ENCODE measurements at places on chromosomes 16 and 17.
A peak's percentile ranks its signal among the peaks of the same experiment; 100 is the strongest.

DNA sequence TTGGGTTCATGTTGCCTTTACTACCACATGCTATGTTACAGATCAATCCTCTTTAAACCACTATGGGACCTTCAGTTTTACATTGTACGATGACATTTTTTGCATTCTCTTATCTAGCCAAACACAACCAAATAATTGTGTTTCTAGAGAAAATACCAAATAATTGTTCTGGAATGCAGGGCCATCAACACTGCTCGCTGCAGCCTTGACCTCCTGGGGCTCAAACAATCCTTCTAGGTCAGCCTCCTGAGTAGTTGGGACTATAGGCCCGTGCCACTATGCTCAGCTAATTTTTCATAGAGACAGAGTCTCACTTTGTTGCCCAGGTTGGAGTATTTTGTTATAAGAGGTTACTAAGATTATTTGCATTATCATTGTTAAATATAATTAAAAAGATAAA, 237.5 kb upstream of the PMFBP1 start:
- DNase-seq: no peak

- no peak for DNase-seq
These were observed 11.0 kb upstream of the TACO1 start for GRCh38 chr17:63589646-63590045.

- no peak for DNase-seq
These were observed 50.0 kb upstream of the TOB1 start for GRCh38 chr17:50916026-50916707.

DNA sequence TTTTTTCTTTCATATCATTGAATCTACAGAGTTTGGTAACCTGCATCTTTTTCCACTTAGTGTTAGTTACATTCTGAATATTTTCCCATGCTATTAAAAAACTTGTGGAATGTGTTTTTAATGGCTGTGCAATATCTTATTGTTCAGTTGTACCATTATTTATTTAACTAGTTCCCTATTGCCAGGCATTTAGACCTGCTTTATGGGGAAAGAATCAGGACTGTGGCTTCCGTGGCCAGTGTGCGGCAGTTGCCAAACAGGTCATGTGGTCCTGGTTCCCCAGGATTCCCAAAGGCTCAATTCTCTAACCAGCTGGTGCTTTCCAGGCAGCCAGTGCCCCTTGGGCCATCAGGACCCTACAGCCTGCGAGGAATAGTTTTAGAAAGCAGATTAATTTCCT, 30.8 kb downstream of the NDEL1 start:
- no peak for DNase-seq

DNA sequence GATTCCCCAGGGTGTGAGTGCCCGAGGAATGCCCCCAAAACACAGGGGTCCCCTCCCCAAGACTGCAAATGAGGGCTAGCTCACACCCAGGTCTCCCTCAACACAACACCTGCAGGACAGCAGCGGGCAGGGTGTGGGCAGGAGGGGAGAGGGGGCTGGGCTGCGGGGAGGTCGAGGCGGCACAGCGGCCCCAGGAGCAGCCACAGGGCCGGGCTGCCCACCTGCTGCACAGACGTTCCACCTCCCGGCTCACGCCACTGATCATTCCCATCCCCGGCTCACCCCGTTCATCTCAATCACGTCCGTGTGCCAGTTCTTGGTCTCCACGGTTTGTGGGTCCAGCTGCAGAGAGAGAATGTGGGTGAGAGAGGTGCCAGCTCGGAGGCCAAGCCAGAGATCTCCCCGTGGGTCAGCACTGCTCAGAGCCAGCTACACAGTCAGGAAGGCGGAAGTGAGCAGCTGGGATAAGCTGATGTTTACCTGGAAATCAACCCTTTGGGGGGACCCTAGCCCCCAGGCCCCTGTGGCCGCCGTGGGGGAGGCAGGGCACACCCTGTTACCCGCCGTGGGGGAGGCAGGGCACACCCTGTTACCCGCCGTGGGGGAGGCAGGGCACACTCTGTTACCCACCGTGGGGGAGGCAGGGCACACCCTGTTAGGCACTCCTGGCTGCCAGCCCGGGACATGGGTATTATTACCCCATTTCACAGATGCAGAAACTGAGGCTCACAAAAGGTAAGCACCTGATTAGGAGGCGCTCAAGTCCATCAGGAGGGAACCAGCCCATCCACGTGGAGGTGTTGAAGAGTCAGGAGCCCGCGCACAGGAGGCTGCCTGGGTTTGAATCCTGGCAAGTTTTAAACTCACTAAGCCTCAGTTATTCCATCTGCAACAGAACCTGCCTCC, 16.1 kb downstream of the TIMM22 start:
- DNase-seq: no peak

DNA sequence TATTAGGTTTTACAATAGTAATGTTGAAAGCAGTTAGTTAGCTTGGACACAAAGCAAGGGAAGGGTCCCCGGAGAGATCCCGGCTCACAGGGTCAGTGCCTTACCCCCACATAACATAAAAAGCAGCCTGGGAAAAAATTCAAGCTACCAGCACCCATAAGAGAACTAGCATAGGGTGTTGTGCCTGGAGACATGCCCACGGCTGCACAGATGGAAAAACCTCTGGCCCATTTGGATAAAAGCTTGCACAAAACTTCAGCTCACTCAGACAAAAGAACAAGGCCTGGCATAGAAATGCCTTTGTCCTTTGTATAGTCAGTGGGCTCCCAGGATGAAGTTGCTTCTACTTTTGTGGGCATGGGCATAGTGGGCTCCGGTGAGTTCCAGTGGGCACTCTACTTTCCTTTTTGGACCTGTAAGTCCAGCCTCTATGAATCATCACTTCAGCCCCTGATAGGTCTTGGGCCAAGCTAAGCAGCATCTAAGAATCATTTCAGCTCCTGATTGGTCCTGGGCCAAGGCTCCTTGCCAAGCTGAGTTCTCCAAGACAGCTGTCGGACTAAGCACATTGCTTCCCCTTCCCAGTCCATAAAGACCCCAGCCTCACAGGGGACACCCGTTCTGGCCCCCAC, 1.3 kb upstream of the RDM1 start:
- DNase-seq: no peak

- DNase-seq: peak; percentile 40
These were observed 598 bp downstream of the INPP5K start for GRCh38 chr17:1515640-1516387.

DNA sequence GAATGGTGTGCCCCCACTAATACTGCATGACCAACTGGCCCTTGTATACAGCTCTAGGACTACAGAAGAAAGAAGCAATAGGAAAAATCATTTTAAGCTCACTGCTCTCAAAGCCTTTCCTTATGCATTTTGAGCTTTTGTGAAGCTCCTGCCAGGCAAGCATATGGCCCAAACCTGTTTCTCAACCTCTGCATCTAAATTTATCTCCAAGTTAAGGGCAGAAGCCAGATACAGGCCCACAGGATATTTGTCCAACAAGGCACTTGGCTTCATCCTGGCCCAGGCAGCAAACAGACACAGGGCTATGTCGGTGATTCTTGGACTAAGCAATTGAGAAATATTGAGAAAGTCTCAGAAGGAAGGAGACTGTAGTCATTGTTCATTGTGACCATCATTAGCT, 43.9 kb downstream of the CCT6B start:
- DNase-seq: no peak

GRCh38 chr17:61230972-61231820, 168.4 kb upstream of the TBX2 start:
- no peak for DNase-seq

Data from activated T-cell treated with anti-CD3 and anti-CD28 coated beads for 1 hour (primary cell).